Effector CD4-positive, alpha-beta T cell (primary cell): ENCODE measurements at places on chromosomes 12 and 14.

DNA sequence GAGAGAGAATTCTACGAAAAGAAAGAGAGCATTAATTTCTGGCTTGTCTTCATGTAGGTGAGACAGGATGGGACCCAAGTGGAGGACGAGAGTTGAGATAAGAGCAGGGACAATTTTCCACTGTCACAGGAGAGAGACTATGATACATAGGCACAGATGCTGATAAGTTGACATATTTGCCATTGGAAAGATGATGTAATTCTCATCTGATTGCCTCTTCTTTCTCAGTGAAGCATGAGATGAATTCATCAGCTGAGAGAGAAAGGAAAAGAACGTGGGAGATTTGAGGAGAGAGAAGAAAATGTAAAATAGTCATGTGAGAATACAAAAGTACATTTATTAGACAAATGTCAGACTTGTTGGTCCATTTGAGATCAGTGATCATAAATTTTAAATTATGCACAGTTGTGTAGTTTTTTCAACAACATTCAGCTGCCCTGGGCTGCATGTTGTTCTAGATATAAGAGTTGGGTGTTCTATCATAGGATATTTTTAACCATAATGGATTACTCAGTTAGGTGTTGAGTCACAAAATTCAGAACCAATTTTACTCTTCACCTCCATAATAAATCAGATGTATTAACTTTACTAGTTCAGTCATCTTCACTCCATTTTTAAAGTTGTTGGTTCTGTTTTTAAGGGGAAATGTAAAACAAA, 222.9 kb downstream of the DPY19L2 start:
- DNase-seq = no peak

DNA sequence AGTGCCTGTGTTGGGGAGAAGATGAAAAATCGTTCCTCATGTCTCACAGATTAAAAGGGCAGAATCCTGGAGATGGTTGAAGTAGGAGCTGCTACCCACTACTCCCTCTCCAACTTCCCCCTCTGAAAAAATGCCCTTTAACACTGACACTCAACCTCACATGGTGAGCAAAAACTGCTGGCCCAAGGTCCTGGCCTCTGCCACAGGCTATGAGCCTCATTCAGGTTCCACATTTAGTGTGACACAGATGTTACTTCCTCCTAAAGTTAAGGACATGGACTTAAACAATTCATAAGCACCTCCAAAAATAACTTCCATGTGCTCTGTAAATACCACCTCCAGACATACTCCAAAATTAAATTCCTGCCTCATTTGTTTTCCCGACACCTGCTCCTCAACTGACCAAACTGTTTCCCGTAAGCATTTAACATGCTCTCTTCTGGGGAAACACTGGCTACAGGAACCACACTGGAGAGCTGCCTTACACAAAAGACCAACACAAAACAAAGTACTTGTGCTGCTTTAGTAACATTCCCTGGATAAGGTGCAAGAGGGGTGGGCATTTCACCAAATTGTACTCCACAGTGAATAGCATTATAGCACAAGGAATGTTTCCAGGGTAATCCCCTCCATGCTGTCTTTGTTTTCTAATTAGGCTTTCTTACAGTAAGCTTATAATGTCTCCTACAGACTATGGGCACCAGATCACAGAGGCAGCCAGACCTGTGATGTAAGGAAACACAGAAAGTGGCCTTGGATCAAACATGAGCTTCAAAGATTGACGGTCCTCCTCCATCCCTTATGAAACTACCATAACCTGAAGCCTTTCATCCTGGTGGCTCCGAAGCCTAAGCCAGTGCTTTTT, 57.0 kb downstream of the PHLDA1 start:
- no peak for DNase-seq

GRCh38 chr14:49538852-49539251, 47.3 kb downstream of the RPS29 start:
- DNase-seq = no peak

- no peak for DNase-seq
Observed at GRCh38 chr14:44901696-44902095, 60.1 kb downstream of the KLHL28 start.

DNA sequence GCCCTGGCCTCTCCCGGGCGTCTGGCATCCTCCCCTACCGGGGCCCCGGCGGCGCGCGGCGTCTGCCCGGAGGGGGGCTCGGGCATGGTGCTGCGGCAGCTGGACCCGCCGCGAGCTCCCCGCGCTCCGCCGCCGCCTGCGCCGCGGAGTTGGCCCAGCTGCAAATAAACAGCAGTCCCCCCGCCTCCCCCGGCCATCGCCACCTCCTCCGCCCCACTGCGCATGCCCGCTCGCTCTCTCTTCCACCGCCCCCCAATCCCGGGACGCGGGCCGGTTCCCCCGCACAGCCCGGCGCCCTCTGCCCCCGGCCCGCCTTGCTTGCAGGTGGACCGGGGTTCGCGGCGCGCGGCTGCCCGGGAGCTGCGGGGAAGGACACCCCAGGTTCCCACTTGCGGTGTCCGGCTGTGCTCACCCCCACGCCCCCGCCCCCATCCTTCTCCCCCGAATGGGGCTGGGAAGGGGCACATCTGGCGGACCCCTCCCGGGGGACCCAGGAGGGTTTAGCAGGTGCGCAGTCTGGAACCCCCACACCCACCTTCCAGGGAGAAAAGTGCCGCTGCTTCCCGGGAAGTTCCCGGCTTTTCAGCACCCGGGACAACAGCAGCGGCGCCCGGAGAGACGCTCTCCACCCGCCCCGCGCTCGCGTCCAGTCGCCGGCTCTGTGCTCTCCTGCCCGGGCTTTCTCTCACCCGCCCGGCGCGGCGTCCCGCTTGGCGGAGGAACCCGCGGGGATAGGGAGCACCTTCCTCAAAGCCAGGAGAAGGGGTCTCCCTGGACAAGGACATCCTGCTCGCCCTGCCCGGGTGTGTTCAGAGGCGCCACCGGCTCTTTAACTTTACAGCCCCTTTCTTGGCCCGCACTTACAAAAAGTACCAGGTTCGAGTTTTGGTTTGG, at the start of gene TMTC1:
TSS of gene TMTC1 (minus strand) at position 170 of the 894 bp plus-strand sequence. CDS start 191 bp downstream, outside the sequence.
- DNase-seq = no peak

- DNase-seq = no peak
Observed at GRCh38 chr12:122099856-122100255, 21.3 kb downstream of the MLXIP start.

- DNase-seq = no peak
Observed at GRCh38 chr12:3483089-3483488, 7.9 kb upstream of the PRMT8 start.

DNA sequence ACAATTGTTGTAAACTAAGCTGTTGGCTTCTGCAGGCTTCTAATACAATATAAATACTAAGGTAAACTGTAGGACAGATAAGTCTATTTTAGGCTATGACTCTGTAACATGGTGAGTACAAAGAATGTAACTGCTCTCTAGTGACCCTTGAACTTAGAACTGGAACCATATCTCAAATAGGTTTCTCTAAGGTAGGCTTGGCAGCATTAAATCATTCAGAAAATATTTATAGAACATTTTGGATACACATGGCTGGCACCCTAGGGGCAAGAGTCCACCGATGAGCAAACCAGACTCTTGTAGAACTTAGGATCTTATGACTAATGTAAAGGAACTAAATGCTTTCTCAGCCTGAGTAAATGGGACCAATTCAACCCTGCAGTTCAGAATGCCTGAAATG, 19.4 kb upstream of the SLC25A3 start:
- no peak for DNase-seq

GRCh38 chr12:42056130-42056529, 88.5 kb downstream of the GXYLT1 start:
- DNase-seq = no peak

GRCh38 chr12:58640314-58640713, 280.0 kb downstream of the LRIG3 start:
- no peak for DNase-seq

- DNase-seq = no peak
Observed at GRCh38 chr14:96146131-96146771, 58.4 kb upstream of the BDKRB2 start.

- no peak for DNase-seq
Observed at GRCh38 chr14:101230851-101231550, 327.5 kb upstream of the RTL1 start.

GRCh38 chr12:87305481-87305880, 723.7 kb downstream of the C12orf50 start:
- no peak for DNase-seq

DNA sequence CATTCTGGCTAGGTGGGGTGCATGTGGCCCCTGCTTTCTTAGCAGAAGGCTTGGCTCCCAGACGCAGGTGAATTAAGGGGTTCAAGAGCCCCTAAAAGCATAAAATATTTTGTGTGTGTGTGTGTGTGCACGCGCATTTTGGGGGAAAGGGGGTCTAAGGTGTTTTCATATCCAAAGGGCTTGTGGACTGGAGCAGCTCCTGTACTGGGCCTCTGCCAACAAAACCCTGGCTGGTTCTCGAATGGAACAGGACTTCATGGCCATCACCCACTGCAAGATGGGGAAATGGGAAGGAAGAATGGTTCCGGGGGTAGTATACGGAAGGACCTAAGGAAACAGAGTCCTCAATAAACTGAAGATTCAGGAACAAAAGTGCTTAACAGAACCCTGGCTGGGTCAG, 3.9 kb upstream of the ATN1 start:
- no peak for DNase-seq

DNA sequence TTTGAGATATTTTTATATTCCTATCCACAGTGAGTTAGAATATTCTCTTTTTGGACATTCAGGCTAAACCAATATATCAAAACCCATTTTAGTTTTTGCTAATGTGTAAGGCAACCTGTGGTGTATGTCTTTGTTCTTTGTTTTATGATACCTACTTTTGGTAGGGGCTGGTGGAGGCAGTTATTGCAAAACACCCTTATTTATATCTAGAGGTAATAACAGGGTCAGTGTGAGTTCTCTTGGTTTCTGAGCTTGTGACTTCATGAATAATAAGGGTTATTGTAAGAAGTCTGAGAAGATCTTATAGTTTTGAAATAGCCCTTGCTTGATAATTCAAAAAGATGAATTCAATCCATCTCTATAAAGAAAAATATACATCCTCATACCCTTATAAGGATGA, 235.1 kb upstream of the LRIG3 start:
- no peak for DNase-seq

DNA sequence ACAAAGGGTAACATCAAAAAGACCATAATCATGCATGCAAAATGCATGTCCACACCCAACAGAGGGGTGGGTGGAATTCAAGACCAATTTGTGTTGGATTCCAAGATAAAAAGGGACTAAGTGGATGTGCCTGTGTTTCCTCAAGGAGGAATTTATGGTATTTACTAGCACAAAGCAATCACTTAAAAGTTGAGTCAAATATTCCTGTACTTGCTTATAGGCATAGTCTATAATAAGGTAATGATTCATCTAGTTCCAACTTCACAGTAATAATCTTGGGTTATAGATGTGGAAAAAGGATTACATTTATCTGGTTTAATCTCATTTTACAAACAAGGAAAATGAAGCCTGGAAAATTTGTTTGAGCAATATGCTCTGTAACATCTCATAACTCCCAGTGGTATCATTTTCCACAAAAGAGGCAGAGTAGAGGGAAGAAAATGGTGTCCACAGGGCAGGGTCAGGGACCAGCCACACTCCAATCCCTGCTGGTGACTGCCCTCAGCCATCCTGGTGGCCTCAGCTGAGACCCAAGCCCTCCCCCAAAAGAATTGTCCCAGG, 80.8 kb upstream of the REP15 start:
- DNase-seq = no peak

DNA sequence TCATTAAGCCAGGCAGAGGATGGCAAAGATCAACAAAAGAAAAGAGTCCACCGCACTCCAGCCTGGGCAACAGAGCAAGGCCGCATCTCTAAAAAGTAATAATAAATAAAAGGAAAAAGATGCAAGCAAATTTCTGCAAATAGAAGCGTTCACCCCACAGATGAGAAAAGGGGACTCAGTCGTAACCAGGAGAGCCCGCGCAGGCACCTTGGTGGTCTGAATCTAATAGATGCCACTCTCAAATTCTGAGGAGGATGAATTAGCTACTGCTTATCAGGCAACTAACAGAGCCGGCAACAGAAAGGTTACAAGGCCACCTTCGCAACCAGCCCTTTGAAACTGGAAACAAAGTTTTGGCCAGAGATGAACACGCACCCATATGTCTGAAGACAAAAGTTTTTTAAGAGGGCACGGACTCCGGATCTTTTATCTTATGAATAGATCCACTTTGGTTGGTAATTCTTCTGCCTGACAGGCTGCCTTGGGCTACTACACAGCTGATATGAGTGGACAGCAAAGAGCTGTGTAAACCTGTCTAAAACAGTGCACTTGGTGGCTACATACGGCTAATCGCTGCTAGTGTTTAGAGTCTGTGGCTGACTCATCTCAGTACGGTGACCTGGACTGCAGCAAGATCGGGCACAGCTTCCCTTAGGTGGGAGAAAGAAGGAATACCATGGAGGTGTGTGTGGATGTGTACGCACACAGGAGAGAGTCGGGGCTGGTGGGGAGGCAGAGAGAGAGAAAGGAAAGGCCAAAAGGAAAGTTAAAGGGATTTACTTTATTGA, 32.9 kb upstream of the TTC7B start:
- DNase-seq = no peak

- DNase-seq = no peak
Observed at GRCh38 chr12:101068402-101068801, 141.6 kb downstream of the SLC5A8 start.

- no peak for DNase-seq
Observed at GRCh38 chr14:31580234-31580633, 19.0 kb downstream of the NUBPL start.

DNA sequence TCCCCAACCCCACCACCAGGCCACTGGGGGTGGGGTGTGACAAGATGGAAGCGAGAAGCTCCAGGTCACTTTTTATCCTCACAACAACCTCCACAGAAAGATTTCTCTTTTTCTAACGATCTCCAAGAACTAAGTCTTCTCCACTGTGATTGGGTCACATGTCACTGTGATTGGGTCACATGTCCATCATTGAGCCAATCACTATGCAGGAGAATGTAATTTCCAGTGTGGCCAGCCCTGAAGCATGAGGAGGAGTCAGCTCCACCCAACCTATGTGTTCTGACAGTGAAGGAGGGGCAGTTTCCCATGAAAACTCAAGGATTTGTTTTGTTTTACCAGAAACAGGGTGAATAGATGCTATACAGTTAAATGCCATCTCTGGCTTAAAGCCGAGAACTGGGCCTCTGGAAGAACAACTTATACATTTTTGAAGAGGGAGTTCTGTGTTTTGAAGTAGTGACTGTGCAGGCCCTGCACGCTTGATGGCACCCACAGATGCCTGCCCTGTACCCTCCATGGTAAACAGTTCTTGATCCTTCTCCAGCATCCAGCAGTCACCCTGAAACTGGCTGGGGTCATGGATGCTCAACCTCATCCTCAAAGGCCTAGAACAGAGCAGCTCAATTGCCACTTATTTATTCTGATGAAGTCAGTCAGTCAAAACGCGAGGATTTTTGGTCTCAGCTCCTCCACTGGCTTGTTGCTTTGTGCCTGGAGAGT, 180.4 kb upstream of the BMP4 start:
- DNase-seq = no peak

DNA sequence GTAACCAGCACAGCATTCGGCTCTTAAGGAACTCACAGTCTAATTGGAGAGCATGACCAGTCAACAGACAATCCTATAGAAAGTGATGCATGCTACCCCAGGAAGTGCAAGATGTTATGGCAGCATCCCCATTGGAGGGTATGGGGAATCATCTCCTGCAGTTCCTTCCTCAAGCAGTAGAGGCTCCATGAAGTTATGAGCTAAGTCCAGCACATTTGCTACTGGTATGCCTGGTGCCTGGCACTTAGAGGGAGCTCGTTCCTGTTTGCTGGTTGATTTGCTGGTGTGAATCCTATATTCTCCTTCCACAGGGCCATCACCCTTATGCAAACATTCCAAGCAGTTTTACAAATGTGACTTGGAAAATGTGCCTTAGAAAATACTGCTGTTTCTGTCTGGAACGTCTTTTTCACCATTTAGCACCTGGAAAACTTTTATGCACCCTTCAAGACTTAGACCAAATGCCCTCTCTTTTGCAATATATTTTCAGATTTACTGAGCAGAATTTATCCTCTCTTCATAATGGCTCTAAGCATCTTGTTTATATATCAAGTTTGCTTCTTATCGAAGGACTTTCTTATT, 136.1 kb upstream of the WSCD2 start:
- no peak for DNase-seq
